Motor neuron (in vitro differentiated cells): ENCODE measurements at places on chromosomes 7 and 10. TPM values are rescaled to one million over a fixed set of nuclear protein-coding genes. Genes with fewer than 3 reads are reported as not detected.

Gene C1QL3
- total RNA-seq = 1.7 and 1.8 TPM in 2 replicates

Gene ACTL6B
- total RNA-seq = not detected in 2 replicates

Gene PTF1A
- 0.38 TPM in 1 of 2 replicates, not detected in the other for total RNA-seq

Gene ACSL5
- 0.24 and 0.68 TPM in 2 replicates for total RNA-seq

Gene TMEM139
- total RNA-seq = 0.55 and 1.8 TPM in 2 replicates

Gene DNAJC12
- total RNA-seq = 41.8 and 44.7 TPM in 2 replicates

Gene CNOT4
- total RNA-seq = 13.4 and 13.7 TPM in 2 replicates

Gene TWIST1
- 327 and 334 TPM in 2 replicates for total RNA-seq

Gene NPSR1
- not detected in 2 replicates for total RNA-seq

Gene TRIM74
- not detected in 2 replicates for total RNA-seq
